ENCODE measurements at places on chromosomes 4 and X.
A peak's percentile ranks its signal among the peaks of the same experiment; 100 is the strongest.

GRCh38 chrX:123976706-123977316 lies 15.3 kb downstream of the STAG2 start:
- DNase-seq: peak; percentile 47

DNA sequence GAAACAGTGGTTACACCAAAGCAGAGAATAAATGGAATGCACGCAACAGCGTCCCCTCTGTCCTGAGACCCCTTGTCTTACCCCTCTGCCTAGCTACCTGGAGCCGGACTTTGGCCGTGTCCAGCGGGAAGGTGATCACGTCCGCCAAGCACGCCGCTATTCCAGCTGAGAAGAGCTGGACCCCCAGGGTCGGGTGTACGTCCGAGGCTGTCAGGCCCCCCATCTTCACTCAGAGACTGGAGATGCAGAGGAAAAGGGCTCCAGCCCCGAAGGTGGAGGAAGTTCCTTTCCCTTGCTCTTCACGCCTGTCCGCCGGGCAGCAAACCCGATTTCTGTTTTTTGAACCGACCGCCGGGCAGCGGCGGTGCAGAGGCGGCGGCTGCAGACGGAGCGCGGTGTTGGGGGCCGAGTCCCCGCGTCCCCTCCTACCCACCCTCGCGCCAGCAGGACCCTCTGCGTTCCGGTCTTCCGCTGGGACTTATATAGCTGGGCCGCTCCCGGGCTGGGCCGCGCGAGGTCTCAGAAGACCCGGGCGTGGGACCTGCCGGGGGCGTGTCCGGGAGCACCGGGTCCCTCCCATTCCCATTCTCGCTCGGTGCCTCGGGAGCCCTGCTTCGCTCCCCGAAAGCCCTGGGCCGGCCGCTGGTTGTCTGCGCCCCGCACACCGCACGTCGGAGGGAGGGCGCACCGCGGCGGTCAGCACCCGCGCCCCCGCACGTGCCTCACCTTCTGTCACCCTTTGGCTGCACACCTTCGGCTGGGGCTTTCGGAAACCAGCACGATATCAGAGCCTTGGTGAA lies at the start of gene UCP1:
Gene UCP1 (minus strand): TSS at position 455 of the 800 bp plus-strand sequence. CDS start 232 bp downstream, at position 223.
- DNase-seq: no peak

DNA sequence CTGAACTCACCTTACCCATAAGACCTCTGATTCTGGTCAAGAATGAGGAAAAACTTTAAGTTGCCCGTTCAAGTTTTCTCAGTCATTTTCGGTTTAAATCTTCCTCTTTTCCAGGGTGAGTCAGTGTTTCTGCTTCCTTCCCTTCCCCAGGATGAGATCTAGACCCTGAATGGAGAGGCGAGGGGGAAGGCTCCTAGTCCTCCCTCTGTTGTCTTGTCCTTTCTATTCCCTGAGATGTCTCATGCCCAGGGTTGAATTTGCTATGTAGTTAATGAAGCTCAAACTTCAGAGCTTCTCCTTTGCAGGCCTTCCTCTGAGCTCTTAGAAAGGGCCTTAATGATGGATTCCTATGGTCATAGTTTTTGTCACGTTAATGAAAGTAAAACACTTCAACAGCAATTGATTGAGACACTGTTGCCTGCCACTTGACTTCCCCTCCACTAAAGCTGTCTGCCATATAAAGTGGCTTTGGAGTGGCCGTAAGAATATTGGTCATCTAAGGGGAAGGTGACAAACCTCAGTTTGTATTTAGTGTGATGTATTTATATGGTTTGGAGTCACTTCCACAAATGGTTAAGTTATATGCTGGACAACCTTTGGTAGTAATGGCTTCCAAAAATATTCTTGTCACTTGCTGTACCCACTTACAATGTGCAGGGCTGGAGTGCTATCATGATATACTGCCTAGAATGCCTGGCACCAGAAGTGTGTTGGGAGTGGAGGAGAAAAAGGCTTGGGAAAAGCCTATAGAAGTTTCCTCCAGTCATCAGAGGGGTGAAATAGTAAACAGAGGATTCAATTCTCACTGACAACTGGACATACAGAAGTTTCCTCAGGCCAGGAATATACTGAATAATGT lies 24.3 kb upstream of the GPRIN3 start:
- no peak for DNase-seq

DNA sequence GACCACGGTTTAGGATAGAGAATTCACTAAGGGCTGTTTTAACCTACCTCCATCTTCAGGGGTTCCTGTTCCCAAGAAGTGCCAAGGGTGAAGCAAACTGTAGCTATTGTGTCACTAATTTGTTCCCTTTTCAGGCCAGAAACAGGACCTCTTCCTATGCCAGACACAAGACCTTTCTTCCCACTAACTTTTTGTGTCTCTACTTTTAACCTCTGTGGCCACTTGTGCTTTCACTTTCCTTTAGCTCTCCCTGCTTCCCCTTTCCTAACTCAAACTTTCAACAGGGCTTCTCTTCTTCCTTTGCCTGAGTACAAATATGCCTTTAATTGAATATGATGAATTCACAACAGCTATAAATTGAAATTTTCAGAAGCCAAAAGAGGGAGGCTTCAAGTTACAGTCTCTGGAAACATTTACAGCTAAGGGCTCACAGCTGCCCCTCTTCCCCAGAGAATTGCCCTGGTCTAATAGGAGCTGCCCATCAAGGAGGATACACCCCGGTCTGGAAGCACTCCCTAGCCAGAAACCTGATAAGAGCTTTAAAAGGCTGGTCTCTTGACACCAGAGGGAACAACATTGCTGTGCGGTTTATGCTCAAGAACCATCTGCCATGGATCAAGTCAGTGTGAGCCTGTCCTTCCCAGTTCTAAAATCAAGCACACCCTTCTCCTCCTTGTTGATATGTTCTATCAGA lies 61.7 kb upstream of the PLS3 start:
- no peak for DNase-seq

- no peak for DNase-seq
These were observed 351.5 kb upstream of the EMCN start for GRCh38 chr4:100869276-100869675.

DNA sequence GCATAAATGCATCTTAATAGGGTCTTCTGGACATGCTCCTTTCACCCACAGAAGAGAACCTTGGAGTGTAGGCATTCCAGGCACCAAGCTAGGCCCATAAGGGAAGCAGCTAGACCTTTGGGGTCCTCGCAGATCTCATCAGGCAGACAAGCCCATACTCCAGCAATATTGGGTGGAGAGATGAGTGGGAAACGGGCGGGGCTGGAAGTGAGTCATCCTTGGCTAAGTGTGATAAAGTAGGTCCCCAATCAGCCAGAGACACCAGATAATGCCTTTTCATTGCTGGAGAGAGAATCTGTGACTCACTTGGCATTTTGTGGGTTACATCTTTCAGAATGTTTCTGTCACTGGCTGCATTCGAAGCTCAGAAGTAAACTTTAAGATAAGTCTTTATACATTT lies 133.3 kb upstream of the MBNL3 start:
- peak; percentile 35 for DNase-seq

DNA sequence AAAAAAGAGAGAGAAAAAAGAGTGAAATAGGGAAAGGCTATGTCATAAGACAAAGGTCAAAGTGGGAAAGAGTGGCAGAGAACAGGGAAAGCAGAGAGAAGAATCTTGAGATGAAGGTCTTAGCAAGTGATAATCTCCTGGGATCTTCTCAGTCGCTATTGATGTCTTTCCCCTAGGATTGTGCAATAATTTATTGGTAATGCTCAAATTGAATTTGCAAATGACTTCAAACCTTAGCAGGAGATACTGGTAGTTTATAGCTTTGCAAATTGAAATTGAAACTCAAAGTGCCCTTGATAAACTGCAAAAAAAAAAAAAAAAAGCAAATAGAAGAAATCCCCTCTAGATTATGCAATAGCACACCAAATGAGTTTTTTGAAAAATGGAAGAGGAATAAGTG lies 45.7 kb upstream of the MID1 start:
- no peak for DNase-seq

DNA sequence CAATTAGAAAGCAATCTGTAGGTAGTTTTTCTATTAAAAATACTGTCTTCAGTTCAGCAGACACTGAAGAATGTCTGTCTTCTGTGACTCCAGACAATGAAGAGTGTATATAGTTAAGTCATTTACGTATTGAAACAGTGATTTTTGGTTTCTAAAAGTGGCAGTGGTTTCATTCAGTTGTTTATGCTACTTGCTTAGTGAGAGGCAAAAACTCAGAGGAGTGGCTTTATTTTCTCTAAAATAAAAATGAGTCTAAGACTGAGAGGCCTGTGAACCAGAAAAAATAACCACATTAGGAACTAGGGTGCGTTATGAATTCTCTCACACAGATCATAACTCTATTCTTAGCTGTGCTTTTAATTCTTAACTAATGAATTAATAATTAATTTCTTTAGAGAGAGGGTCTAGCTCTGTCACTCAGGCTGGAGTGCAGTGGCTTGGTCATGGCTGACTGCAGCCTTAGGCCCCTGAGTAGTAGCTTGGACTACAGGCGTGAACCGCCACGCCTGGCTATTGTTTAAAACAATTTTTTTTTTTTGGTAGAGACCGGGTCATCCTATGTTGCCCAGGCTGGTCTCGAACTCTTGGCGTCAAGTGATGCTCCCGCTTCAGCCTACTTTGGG lies 31.4 kb downstream of the FREM3 start:
- no peak for DNase-seq

- no peak for DNase-seq
These were observed 5.1 kb downstream of the PPP1R2C start for GRCh38 chrX:42772874-42773273.

DNA sequence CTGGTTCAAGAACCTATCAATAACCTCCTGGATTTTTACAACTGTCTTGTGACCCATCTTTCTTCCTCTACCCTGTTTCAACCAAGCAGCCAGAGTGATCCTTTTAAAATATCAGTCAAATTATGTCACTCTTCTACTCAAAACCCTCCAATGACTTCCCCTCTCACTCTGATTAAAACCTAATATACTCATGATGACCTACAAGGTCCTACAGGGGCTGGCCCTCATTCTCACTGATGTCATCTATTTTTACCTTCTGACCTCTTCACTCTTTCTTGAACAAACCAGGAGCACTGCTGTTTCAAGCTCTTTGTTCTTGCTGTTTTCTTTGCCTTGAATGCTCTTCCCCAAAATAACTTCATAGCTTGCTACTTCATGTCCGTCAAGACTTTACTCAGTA lies 48.5 kb downstream of the ARHGEF38 start:
- DNase-seq: no peak

Data from IMR-90 (cell line).